Stimulated activated CD4-positive, alpha-beta T cell treated with anti-CD3 and anti-CD28 coated beads, Interleukin-12 subunit alpha, Interleukin-12 subunit beta, amount 100 ng/mL, for 4 hours (primary cell): ENCODE measurements at places on chromosomes 16 and 17.

- no peak for DNase-seq
These were observed 610 bp downstream of the DOC2A start for GRCh38 chr16:30009990-30010843.

DNA sequence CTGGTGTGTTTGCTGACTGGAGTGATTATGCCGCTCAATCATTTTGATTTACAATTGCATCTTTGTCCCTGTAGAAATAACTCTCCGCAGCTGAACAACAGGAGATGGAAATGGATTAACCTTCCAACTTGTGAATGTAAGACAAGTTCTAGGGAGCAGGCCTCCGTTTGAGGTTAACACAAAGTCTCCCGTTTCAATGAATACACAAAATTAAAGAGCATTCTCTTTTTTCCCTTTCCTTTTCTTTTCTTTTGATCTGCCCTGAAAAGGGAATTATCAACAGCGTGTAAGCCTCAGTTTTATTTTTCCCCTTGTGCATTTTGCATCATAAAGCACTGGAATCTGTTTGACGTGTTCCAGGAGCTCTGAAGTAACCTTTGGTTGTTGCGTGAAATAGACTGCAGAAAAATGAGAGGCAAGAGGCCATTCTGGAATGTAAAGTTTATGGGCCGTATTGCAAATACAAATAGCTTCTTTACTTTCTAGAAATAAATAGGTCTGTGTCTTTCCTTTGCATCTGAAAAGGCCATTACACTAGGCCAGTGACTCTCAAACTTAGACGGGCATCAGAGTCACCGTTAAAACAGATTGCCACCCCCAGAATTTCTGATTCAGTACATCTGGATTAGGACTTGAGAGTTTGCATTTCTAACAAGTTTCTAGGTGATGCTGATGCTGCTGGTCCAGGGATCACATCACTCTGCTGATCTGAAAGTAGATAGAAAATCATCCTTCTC is 164.7 kb downstream of the ZNF18 start:
- DNase-seq, result no peak

GRCh38 chr16:19005561-19006445 is 22.1 kb downstream of the TMC7 start:
- DNase-seq, result no peak

- no peak for DNase-seq
These were observed 110.2 kb downstream of the SOCS1 start for GRCh38 chr16:11145819-11146211.
